ENCODE measurements at places on chromosomes 5 and 9.

GRCh38 chr5:124634228-124634739, 112.2 kb downstream of the ZNF608 start:
- no peak for DNase-seq

GRCh38 chr5:93192087-93192486, 388.9 kb downstream of the NR2F1-AS1 start:
- no peak for DNase-seq

- no peak for DNase-seq
Measured at GRCh38 chr5:137736496-137736895, 607 bp upstream of the KLHL3 start.

- DNase-seq, result no peak
Measured at GRCh38 chr9:117334101-117334500, 80.8 kb downstream of the ASTN2 start.

- no peak for DNase-seq
Measured at GRCh38 chr5:149453618-149454415, 74.7 kb upstream of the IL17B start.

DNA sequence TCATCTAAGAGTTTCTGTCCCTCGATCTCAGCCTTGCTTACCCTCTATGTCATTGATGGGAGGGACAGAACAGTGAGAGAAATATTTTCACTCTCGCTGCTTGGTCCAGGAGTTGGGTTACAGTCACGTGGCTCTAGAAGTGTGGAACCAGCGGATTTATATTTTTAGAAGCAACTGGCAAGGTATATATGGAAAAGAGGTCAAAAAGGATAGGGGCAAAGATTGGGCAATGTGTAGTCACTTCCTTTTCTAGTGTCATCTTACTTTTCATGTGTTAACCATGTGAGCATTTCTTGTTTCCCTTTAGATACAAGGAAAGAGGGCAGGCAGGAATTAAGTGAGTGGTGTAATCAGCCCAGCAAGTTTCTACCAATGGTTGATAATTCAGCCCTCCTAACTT, 111.5 kb upstream of the ZNF366 start:
- DNase-seq, result no peak

GRCh38 chr5:90911169-90911568, 352.6 kb downstream of the ADGRV1 start:
- no peak for DNase-seq

DNA sequence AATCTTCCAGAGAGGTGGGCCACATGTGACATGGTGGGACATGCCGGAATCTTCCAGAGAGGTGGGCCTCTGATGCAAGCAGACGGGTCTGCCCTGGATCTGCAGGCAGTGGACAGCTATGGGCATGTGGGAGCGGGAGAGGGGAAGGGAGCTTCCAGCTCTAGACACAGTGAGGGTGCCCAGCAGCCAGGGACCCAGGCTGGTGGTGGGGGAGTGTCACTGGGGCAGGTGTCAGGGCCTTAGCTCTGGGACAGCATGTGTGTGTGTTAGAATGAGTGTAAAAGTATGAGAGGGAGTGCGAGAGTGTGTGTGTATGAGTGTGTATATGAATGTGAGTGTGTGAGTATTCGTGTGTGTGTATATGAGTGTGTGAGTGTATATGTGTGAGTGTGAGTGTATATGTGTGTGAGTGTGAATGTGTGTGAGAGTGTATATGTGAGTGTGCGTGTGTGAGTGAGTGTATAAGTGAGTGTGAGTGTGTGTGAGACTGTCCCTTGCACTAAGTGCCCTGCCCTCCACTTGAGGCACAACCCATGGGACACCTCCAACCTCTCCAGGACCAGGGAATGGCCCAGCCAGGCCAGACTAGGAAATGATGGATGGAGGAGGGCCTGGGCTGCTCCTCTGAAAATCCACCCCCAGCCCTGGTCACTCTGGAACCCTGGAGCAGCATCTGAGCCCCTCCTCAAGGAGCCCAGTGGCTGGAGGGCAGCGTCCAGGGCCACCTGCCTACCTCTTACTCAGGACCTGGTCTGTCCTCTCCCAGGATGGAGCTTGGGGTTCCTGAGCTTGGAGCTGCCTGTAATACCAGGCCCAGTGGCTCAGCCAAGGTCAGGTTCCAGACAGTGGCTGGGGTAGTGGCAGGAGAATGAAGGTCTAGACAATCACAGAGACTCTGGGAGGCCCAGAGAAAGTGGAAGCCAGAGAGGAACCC, 122.2 kb downstream of the C9orf50 start:
- DNase-seq, result no peak

- DNase-seq, result no peak
Measured at GRCh38 chr9:8732367-8733075, 932.9 kb upstream of the DMAC1 start.

DNA sequence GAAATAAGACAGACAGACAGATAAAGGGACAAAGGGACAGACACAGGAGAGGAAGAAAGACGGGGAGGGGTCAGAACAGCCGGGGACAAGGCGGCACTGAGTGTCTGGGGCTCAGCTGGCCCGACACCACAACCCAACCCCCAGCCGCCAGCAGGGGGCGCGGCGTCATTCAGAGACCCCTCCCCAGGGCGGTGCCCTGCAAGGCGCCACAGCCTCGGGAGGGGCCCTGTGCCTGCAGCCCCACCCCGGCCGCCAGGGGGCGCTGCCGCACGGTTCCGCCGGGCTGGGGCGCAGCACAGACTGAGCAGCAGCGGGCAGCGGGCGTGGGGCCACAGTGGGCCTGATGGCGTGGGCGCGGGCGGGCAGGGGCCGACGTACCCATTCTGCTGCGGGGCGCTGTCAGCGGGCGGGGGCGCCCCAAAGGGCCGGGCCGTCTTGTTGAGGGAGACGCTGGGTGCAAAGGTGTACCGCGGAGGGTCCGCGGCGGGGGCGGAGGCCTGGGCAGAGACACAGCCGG, 5.9 kb downstream of the PDLIM7 start:
- no peak for DNase-seq

GRCh38 chr5:74371621-74372020, 268.9 kb downstream of the ENC1 start:
- DNase-seq, result no peak

DNA sequence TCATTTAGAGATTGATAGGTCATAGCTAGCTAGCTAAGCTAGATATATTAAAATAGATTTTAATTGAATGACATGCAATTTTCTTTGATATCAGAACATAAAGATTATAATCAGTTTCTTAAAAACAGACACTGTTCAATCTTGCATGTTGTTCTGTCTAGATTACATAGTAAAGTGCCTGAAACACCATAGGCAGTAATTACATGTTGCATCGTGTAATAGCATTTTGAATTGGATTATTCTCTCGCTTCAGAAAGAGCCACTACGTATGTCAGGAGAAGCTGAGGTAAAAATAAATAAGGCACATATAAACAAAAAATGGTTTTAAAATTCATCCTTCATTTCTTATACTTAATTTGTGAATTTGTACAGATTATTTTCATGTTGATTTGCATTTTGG, 148.0 kb upstream of the CDH12 start:
- DNase-seq, result no peak
